ENCODE measurements at places on chromosomes 1 and 21.

DNA sequence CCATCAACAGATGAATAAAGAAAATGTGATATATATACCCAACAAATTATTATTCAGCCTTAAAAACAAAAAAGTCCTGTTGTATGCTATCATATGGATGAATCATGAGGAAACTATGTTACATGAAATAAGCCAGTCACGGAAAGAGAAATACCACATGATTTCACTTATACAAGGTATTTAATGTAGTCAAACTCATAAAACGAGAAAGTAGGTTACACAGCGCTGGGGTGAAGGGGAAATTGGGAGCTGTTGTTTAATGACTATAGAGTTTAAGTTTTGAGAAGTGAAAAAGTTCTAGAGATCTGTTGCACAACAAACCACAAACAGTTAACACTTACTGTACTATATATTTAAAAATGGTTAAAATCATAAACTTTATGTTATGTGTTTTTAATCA, 58.5 kb downstream of the SLC25A24 start:
- DNase-seq = peak; percentile 53

- no peak for DNase-seq
These were observed 1.1 kb upstream of the CD244 start for GRCh38 chr1:160863774-160864131.

DNA sequence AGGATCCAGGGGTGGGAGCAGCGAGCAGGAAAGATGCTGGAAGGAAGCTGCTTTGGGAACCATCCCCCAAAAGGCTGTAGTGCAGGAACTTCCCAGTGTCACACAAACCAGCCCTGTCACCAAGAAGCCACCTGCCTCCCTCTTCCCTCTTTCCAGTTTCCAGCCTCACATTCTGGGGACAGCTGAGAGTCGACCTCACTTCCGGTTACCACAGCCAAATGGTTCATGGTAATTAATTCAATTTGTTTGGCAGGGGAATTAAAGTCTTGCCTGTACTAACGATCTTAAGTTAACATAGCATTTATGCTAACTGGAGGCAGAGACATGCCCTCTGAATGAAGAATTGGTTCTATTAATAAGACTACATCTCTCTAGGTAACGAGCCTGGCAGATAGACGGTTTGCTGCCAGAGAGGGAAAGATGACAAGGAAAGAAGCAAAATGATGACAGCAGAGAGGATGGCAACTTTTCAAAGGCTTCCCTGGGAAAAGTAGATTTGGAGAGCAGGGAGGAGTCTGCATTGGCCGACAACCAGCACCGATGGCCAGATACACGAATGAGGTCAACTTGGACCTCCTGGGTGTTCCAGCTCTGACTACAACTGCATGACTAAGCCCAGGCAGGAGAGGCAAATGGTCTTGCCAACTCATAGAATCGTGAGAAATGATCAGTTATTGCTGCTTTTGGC, 64.1 kb downstream of the TMCO4 start:
- DNase-seq = peak; percentile 83

DNA sequence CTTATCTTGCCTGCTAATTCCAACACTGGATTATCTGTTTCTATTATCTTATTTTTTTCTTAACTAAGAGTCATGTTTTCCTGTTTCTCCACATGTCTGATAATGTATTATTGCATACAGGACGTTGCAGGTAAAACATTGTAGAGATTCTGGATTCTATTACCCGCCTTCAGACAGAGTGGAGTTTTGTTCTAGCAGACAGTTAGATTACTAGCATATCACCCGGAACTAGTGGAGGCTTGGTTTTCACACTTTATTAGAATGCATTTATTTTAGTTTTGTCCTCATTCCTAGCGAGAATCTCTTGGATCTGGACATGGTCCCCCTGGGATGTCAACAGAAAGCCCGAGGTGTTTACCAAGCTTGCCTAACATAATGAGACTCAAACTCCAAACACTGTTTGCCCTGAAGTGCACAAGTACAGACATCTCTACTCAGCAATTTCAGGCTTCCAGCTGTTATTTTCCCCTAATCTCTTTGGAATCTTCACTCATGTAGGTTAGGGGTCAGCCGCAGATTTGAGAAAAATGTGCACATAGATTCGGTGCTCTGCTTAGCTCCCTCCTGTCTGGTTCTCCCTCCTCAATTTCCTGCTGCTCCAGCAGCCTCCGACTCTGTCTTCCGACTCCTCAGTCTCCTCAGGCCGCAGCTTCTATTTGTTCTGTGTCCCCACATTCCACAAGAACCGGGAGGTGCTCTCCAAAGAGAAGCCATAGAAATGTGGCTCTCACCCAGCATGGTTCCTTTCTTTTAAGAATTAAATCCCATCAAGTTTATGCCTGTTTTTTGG, 36.8 kb upstream of the PTPRF start:
- DNase-seq = no peak

DNA sequence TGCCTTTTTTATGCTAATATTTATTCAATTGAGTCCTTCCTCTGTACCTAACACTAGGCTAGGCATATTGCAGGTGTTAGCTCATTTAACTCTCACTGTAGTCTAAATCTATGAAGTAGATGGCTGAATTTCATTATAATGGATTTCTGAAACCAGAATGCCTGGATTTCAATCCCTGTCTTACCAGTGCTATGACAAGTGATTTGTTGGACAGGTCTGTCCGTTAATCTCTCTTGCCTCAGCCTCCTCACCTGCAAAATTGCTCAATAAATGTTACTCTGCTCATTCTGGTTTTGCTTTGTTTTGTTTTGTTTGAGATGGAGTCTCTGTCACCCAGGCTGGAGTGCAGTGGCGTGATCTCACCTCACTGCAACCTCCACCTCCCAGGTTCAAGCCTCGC, 146.1 kb upstream of the ADGRL2 start:
- DNase-seq = no peak

DNA sequence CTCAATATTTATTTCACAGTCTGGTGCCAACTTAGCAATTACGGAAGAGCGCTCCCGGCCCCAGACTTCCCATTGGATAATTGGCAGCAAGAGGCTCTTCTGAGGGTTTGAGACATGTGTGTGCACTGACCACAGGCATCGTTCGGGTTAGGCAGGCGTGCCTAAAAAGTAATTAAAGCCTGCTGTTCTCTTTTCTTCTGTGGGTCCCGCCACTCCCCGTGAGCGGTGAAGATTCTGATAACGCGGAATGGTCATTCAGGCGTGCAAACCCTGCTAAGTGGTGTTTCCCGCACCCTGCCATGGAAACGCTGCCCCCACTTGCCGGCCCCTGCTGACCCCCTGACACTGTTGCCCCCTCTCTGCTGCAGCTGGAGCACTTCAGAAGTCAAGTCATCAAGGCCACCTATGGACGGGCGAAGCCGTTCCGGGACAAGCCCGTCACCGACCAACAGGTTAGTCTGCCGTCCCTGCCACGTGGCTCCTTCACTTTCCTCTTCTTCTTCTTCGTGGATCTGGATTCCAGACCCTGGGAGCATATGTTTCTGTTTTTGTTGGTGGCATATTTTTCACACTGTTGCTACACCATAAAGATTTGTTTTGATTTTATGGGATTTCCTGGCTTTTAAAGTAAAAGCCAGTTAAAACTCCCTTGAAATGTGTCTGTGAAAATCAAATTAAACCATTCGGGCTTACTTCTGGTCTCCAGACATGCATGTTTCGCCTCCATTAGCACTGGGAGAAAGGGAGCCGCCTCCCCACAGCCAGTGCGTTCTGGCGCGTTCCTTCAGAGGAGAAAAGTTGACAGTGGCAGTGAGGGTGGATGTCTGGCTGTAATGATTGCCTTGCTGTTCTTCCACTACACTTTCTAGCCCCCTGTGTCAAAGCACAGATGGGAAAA, 79.9 kb downstream of the FHAD1 start:
- no peak for DNase-seq

- no peak for DNase-seq
These were observed 10.4 kb upstream of the CDC20 start for GRCh38 chr1:43348343-43348808.

DNA sequence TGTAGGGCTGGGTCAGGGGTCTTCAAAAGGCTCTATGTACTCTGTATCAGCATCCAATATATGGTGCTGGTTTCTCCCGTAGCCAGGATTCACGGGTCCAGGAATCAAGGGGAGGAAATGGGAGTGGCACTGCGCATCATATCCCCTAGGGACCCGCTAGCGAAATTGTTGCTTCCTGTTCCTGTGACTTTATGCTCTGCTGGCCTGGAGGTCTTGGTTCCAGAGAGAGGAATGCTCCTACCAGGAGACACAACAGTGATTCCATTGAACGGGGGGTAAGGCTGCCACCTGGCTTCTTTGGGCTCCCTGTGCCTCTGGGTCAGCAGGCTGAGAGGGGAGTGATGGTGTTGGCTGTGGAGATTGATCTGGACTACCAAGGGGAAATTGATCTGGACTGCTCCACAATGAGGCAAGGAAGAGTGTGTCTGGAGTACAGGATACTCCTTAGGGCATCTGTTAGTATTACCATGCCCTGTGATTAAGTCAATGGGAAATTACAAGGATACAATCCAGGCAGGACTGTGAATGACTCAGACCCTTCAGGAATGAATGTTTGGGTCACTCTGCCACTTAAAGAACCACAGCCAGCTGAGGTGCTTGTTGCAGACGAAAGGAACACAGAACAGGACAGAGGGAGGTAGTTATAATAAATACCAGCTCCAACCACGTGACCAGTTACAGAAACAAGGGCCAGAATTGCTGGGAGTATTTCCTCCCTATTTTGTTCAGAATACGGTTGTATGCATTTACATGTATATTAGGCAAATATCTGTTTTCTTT, 10.2 kb downstream of the SPSB1 start:
- peak; percentile 95 for DNase-seq

GRCh38 chr1:8674481-8674880, 143.0 kb downstream of the RERE start:
- no peak for DNase-seq

- no peak for DNase-seq
These were observed 2.1 kb downstream of the GNG12 start for GRCh38 chr1:67830928-67831830.

DNA sequence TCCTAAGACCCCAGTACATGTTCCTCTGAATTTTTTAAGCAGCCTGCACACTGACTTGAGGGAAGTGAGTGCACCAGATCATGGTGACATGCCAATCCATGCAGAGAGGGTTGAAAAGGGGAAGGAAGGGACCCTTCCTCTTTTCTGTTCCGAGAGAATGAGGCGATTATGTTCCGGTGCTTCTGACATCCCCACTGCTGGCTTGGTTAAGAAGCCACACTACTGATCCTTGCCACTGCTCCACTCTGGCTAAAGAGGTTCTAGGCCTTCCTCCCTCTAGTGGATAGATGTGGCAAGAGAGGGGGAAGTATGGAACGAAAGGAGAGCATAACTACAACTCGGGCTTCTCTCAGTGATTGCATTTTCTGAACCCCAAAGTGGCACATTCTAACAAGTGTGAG, 1.8 kb upstream of the CYB5R1 start:
- DNase-seq = no peak

- peak; percentile 16 for DNase-seq
These were observed 3.2 kb upstream of the NPL start for GRCh38 chr1:182786223-182786994.

- no peak for DNase-seq
These were observed 182.3 kb upstream of the GALNT2 start for GRCh38 chr1:229884765-229885164.

DNA sequence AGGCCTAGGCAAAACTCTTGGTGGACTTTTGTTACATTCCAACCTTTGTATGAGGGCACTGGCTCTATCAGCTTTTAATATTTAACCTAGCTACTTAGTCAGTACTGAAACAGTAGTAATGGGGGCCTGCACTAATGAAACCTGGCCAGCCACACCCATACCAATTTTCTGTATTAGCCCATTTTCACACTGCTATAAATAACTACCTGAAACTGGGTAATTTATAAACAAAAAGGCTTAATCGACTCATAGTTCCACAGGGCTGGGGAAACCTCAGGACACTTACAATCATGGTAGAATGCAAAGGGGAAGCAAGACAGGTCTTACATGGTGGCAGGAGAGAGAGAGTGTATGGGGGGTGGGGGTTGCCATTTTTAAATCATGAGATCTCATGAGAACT, 245.7 kb upstream of the RGS18 start:
- DNase-seq = no peak

GRCh38 chr1:204626381-204626780, 59.2 kb downstream of the LRRN2 start:
- DNase-seq = no peak

DNA sequence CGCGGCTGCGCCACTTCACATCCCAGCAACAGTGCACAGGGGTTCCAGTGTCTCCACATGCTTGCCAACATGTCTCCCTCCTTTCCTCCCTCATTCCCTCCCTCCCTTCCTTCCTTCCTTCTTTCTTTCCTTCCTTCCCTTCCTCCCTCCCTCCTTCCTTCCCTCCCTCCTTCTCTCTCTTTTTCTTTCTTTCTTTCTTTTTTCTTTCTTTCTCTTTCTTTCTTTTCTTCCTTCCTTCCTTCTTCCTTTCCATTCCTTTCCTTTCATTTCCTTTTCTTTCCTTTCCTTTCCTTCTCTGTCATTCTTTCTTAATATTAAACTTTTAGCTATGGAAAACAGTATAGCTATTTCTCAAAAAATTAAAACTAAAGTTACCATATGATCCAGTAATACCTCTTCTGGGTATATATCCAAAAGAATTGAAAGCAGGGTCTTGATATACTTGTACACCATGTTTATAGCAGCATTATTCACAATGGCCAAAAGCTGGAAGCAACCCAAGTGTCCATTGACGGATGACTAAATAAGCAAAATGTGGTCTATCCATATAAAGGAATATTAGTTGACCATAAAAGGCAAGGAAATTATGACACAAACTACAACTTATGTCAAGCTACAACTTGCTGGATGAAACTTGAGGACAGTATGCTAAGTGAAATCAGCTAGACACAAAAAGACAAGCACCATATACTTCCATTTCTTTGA, 55.0 kb upstream of the TLR5 start:
- no peak for DNase-seq

GRCh38 chr21:34197561-34197960, 124.2 kb downstream of the MRPS6 start:
- no peak for DNase-seq

DNA sequence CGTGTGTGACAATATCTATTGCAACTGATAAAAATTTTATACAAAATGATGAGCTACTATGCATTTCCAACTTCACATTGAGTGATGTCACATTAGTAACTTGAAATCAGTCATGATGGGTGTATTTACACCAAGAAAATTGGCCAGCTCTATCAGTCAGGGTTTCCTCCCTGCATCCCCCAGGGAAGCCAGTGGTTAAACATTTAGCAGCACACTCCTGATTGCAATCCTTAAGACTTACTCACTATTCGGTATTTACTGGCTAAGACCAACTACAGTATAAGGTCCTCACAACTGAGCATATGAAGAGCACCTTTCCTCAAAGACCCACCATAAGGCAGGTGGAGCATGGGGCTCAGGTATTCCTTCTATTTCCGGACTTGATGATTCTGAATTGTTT, 41.3 kb upstream of the PTGFRN start:
- no peak for DNase-seq

- no peak for DNase-seq
These were observed 92.9 kb upstream of the ERG start for GRCh38 chr21:38591218-38591537.

- no peak for DNase-seq
These were observed at the start of gene ADAM30 for GRCh38 chr1:119896303-119896702. Gene ADAM30 (minus strand): TSS chr1:119896515. CDS start chr1:119896336, 179 bp downstream.

GRCh38 chr1:240967070-240967724, 355.2 kb upstream of the GREM2 start:
- DNase-seq = no peak

All from HS-5 (cell line).